ENCODE measurements at places on chromosomes 2 and 18.
A peak's percentile ranks its signal among the peaks of the same experiment; 100 is the strongest.

- no peak for DNase-seq
Measured at GRCh38 chr2:64259312-64259711, 115.1 kb upstream of the PELI1 start.

DNA sequence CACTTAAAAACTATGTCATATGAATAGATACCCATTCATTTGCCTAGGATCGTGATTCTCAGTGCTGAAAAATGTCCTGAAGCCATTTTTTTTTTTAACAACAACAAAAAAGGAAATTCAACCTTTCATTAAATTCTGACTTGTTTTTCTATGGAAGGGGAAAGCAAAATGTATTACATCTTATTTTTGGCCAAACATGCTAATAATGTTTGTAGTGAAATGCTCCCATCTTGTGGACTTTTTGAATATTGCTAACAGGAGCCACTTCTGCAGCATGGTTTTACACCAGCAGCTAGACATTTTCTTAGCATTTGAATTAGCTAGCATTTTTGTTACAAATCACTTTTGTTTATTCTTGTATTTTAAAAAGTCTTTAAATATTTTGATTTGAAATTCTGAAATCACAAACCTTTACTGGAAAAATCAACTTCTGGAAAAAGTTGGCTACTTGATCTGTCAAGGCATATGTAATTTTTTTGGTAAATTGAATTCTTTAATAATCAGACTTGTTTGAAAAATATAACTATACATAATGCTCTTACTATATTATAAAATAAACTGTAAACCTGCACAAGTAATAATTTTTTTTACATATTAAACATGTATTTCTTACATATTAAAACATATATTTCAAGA is 75.8 kb downstream of the KIDINS220 start:
- DNase-seq = peak; percentile 31

DNA sequence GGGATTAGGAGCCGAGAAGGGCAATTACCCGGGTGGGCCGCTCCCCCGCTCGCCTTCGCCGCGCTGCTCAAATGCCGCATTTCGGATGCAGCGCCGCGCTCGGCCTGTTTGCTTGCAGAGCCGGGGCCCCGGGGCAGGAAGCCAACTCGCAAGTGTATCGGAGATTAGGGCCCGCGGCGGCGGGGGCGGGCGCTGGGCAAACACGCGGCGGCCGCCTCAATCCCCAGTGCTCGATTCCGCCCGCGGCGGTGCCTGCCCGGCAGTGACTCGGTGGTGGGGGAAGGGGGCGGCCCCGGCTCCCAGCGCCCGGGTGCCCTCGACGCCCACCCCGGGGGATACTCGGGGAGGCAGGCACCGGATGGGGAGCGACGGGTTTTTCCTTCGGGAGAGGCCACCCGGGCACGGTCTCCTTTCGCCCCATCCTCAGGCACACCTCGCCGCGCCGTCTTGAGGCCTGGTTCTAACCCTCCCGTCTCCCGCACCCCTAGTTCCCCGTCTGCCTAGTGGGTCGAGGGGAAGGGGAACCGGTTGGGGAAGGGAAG is 26.6 kb upstream of the NOTO start:
- peak; percentile 60 for DNase-seq

DNA sequence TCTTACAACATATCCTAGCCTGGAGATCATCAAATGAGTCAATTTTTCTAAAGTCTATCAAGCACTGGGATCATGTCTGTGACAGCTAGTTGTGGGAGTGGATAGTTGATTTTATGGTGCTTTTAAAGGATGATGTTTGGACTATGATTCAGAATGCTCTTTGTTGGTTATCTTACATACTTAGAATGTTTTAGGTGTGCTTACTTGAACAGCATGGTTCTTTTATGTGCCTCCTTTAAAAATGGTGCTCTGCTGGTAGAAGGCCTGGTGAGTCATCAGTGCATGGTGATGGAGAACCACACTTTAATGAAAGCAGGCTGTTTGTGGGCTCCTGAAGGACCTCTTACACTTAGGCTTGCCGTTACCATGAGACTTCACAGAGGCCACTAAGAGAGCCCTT is 682.7 kb upstream of the FANCL start:
- DNase-seq = no peak

GRCh38 chr2:44163777-44164176 is 4.9 kb upstream of the PPM1B start:
- peak; percentile 65 for DNase-seq

DNA sequence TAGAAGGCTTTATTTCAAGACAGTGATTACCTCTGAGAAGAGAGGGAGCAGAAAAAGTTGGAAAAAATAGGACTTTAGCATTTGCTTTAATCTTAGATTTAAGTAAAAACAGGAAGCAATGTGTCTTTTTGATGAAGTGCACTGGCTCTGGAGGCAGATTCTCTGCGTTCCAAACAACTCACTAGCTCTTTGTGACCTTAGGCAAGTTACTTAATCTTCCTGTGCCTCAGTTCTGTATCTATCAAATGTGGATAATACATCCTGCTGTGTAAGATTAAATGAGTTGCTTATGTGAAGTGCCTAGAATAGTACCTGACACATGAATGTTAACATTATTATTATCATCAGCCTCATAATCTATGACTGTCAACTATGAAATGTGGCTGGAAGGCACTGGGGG is 42.3 kb downstream of the RPRD1A start:
- peak; percentile 8 for DNase-seq

DNA sequence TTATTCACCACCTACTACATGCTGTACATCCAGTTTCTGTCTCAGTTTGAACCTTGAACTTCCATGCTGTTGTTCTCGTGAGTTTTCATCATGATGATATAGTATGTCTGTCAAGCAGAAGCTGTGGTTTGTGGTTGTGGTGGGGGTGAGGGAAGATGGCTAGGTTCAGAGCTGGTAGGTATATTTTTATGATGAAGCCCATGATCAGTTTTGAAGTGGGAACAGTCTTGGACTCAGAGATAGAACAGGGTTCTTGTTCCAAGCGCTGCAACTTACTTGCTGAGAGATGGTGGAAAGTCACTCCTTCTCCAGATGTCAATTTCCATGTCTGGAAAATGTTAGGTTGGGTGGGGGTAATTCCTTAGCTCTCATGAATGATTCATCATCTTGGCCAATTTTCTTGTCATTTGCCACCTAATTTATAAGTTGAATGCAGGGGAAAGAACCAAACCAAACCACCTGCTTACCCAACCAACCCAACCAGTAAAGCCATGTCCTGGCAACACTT is 21.6 kb downstream of the PMAIP1 start:
- peak; percentile 72 for DNase-seq

DNA sequence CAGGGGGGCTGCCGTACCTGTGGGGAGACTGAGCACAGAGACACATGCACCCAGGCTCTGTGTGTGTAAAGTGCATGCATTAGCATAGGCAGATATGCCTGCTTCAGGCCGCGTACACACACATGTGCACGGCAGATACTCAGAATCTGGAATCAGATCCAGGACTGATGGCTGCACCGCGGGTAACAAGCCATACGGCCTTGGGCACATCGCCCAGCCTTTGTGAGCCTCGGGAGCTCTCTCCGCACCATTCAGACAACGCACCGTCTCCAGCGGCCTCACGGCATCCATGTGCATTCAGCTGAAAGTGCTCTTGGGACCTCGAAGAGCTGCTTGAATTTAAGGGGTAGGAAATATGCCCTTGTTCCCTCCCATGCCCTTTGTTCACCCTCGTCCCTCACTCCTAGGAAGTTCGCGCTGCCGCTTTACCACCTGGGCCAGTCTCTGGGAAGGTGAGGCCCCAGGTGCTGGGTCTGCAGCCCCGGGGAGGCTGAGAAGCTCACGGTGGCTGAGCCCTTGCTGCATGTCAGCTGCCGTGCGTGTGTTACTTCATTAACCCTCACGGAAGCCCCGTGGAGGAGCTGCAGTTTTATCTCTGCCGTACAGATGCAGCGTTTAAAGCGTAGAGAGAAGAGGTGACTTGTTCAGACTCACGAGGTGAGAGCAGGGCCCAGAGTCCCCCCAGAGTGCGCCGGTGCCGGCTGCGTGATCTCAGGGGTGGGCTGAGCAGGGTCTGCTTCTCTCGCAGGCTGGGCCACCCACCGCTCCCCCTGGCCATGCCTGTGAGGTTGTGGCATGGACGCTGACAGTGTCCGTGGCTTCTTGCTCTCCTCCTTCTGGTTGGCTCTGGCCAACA is 377.7 kb upstream of the MYT1L start:
- DNase-seq = no peak

DNA sequence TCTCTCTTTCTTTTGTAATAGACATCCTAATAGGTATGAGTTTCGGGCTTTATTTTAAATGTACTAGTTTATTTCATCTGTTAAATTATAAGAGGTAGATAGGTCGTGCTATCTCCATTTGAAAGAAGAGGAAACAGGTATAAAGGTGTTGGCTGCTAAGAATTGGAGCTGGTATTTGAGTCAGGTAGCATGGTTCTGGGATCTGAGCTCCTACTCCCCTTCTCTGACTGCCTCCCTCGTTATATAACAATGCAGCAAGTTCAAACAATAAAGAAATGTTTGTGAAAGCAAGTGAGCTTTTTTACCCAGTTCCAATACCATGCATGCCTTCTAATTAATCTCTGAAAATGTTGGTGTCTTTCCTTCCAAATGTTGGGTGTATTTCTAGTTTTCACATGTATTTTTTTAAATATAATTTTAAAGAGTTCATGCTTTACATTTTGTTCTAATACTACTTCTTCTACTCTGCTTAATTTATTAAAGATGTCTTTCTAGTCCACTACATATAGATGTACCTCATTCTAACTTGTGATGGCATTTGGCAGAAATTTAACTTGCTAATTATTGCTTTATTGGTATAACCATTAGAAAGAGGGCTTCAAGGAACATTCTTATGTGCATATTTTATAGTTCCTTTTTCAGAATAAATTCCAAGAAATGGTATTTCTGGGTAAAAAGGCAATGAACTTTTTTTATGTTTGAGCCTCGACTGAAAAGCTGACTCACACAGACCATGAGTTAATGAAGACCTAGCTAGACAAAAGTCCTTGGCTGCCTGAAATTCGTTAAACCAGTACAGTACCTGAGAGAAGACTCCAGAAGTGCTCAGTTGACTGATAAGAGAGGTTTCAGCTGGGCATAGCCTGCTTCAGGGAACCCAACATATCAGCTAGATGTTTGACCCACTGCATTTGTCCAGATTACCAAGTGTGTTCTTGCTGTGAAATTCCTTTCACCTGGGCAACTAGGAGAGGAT is 133.5 kb downstream of the CERS6 start:
- no peak for DNase-seq

GRCh38 chr2:120404274-120404673 is 58.3 kb downstream of the INHBB start:
- DNase-seq = no peak

DNA sequence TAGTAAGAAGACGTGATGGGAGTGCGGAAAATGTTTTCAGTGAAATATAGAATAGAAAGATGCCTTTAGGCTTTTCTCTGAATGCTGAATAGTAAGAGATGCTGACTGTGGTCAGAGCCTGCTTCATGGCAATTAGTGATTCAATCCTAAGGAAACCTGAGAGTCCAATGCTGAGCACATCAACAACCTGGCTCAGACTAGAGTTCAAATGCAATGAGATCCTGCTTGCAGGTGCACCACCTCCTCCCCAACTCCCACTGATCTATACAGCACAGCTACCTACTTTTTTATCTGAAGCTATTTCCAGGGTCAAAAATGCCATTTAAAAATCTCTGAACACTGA is 65.4 kb downstream of the AAK1 start:
- no peak for DNase-seq

DNA sequence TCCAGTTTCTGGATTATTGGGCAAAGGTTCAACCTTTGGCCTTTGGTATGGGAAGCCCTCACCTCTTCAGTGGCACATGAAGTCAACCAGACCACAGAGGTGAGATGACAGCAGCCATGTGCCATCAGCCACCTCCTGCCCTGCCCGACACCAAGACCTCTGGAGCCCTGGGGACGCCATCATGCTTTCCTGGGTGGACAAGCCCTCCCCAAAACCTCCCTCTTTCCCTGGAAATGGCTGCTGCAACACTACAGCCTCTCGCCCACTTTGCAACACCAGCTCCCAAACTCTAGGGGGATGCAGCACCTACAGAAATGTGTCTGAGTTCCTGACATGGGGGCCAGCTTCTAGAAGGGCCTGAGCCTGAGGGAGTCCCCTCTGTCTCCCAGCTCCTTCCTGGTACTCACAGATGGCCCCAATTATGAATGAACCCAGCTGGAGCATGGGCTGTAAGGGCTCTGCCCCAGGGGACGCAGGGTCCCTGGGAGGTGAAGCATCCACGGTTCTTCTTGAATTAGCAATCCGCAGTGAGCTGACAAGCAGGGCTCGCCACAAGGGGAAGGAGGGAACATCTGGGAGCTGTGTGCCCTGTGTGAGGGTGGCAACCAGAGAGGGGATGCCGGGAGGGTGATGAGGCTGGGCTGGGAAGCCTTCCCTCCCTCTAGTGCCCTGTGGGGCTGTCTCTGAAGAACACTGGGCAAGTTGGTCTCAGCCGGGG is 268.5 kb upstream of the HDAC4 start:
- no peak for DNase-seq

DNA sequence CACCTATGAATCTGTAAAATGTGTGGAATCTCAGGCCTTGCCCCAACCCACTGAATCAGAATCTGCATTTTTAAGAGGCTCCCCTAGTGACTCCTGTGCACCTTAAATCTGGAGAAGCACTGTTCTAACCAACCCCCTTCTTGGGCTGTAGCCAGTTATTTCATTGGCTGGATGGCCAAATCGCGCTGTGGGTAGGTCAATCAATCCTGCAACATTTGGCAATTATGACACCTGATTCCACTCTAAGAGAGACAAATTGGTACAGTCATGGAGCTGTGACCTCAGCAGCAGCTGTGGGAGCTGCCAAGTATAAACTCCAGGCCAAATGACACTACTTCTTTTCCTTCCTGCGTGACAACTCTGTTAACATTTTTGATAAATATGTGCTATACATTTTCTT is 208.7 kb downstream of the CLIP4 start:
- DNase-seq = no peak

GRCh38 chr18:59929621-59930295 is 30.0 kb downstream of the PMAIP1 start:
- DNase-seq = no peak

GRCh38 chr2:96967436-96967835 is 18.9 kb downstream of the FAM178B start:
- DNase-seq = no peak

DNA sequence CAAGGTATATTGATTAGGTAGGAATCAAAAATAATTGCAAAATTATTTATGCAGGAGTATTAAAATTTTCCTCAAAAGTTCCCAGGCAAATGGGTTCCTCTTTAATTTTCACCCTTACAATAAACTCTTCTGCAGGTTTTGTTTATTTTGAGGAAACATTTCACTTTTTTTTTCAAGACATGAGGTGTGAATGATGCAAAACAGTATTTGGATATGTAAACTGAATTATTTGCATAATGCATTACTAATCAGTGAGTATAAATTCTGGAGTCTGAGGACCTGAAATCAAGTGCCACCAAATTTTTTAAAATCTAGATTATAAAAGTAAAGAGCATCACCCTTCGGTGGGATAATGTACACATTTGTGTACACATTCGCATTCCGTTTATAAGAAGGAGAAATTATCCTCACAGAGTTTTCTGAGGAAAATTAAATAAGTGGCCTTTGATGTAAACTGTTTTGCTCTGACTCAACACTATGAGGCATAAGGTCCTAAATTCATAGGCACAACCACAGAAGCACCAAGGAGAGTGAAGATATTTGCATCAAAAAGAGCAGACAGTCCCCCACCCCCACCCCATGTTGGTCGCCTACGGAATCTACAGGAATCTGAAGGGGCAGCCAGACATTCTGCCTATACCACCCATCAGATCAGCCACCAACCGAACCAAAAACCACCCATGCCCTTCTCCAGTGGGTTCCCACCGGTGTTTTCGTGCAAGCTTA is 33.1 kb downstream of the BCL11A start:
- DNase-seq = no peak

- no peak for DNase-seq
Measured at GRCh38 chr2:47518497-47519146, 115.7 kb downstream of the MSH2 start.

- DNase-seq = peak; percentile 72
Measured at GRCh38 chr2:201901786-201902185, 95.4 kb downstream of the CDK15 start.
